ENCODE measurements at places on chromosomes 7 and 10.

DNA sequence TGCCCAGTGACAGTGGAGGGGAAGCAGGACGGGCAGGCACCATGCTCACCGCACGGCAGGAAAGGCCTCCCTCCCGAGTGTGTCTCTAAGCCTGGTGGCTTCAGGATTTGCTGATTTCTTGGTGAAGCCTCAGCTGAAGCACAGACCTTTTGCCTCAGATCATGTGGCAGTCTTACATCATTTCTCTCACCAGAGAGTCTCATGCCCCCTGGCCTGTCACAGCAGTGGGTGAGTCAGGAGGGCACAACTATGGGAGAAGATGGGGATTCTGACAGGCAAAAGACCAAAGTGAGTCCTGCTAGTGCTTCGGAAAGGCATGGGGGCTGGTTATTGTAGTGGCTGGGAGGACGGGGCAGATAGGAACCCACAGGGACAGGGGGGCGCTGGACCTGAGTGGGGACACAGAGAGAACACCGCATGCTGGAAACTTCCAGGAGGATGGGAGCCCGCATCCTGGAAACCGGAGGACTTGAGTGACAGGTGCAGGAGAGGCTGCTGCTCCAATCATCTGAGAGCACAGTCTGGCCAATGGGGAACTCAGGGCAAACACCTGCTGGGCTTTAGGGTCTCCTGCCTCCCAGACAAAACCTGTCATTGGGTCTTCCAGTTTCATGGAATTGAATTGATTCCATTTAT, 166.8 kb downstream of the ADARB2 start:
- DNase-seq: no peak

GRCh38 chr10:63518690-63519288, 2.4 kb upstream of the REEP3 start:
- DNase-seq: no peak

DNA sequence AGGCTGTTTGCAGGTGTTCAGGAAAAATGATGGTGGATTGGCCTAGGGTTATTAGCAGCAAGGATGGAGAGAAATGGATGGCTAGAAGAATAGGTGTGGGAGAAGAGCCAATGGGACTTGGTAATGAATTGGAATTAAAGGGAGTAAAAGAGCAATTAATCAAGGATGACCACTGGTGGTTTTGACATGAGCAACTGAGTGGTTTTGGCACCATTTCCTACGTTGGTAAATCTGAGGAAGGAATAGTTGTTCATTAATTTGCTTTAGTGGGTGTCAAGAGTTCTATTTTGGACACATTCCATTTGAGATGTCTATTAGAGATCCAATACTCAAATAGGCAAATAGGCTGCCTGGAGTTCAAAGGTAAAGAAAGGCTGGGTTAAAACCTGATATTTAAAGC, 38.2 kb upstream of the NRBF2 start:
- no peak for DNase-seq

GRCh38 chr7:90859521-90859920, 263.4 kb downstream of the CDK14 start:
- DNase-seq: no peak

DNA sequence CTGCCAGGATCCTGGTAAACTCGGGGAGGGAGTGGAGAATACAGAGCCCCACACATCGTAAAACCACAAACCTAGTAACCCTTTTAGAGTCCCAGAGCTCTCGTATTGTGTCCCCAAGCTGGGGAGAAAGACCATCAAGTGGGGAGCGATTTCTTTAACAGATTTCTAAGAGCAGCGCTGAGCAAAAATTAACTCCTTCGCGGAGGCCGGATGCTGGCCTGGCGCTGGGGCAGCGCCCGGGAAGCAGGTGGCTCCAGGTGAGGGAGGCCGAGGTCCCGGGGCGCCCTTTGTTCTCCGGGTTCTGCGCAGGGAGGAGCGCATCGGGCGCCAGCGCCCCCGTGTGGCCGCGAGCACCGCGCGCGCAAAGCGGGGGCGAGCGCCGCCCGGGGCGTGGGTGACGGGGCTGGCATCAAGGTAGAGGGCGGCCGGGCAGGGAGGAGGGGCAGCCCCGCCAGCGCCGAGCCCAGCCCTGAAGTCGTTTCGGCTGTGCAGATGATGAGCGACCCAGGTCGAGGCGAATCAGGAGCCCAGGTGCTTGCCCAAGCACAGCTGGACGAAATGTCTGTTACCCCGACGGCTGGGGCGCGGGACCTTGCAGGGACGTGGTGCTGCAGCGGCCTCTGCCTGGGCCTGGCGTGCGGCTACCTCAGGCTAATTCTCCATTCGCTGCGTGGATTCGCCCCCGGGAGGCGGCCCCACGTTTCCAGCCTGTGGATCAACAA, 10.4 kb upstream of the FGFR2 start:
- peak; percentile 33 for DNase-seq

DNA sequence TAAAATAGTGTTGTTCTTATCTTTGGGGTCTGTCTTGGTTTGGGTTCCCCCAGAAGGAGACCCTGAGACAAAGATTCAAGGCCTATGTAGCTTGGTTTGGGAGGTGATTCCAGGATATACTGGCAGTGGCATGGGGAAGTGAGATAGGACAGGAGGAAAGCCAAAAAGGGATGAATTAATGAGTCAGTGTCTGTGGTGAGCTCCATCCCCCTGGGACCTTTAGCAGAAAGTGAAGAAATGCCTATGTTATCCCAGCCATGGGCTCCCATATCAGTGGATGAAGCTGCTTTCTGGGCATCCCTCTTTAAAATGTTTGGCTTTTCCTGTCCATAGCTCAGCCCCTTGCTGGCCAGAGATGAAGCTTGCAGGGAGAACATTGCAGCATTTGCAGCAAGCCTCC, 217.0 kb upstream of the CTBP2 start:
- no peak for DNase-seq

- DNase-seq: no peak
Measured at GRCh38 chr10:102927311-102928010, 9.4 kb downstream of the CNNM2 start.

DNA sequence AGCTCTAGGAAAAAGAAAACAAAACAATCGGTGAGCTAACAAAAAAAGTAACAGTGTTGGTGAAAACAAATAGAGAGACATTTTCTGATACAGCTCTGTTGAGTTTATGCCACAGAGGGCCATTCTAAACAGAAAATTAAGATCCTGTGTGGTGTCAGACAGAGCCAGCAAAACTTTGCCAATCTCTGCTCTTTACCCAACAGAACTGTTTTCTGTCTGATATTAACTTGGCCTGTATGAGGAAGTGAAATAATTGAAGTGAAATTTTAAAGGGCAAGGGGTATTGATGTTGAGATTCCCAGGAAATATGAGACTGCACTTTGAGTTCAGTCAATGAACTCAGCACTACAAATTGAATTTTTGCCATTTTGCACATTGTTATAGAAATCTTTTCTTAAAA, 101.0 kb downstream of the AOAH start:
- DNase-seq: no peak

GRCh38 chr10:14652816-14653215, 121.9 kb downstream of the FAM107B start:
- no peak for DNase-seq

DNA sequence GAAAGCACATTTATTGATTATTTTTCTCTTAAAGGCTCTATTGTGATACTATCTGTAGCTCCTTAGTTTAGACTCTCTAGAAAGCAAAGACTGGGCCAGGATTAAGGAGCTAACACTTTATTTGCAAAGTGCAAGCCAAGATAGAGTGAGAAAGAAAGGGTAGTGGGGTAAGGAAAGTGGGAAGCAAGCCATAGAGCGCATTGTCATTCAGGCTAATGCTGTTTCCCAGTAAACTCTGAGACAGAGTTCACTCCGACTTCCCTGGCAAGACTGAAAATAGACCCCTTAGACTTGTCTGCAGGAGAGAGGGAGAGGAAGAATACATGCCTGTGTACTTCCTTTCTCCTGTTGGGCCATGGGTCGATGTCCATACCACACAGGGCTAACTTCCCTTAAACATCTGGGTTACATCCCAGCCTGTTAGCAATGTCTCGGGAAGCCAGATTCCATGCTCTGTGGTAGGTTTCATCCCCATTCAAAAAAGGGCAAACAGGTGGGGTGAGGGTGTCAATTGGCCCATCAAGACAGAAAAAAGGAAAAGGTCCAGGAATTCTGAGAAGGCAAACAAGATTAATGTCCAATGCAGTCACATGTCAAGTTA, 875.8 kb upstream of the CELF2 start:
- DNase-seq: no peak

GRCh38 chr10:7482992-7483391, 72.2 kb upstream of the SFMBT2 start:
- no peak for DNase-seq

- DNase-seq: no peak
Measured at GRCh38 chr10:35343739-35344138, 7.4 kb downstream of the CCNY start.

- no peak for DNase-seq
Measured at GRCh38 chr7:2201128-2201527, 31.6 kb downstream of the MAD1L1 start.

DNA sequence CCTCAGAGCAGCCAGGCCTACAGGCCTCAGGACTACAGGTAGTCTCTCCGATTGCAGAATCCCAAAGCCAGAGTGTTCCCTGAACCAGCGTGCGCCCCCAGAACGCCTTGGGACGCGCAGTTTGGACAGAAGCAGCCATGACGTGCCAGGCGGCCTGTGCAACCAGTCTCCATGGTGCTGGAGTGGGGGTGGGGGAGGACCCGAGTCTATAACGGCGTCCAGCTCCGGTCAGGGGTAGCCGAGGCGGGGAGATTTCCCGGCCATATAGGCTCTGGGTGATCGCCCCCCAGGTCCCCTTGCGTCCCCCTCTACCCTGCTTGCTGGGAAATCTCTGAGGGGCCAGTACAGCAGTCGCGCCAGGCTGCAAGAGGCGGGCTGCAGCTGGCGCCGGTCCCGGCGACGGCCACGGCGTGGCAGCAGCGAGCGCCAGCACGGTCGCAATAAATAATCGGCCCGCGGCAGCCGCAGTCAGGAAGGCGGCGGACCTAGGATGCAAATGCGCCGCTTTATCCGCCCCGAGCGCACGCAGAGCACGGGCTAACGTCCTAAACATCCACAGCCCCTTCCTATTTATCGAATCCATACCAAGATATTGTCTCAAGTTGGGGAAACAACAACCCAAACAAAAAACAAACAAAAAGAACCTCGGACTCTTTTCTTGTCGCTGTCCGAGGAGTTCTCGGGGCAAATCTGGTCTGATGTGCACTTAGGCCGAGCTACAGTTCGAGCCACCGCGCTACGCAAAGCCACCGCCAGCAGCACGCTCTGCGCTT, 1.6 kb downstream of the HOXA3 start:
- DNase-seq: peak; percentile 82

DNA sequence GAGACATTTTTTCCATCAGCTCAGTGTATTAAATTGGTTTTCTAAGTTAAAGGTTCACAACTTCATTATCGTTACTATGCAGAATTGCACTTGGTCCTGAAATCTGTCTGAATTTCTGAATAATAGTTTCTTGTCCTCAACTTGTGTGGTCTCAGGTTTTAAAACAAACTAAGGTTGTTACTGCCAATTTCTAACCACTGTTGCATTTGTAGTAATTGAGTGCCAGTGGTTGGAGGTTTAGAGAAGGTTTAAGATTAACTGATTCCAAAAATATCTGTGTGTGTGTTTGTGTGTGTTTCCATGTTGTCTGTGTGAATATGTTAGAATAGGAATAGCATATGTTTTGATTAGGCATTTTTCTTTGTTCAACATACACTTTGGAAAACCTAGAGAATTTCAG, 395.9 kb downstream of the AUTS2 start:
- no peak for DNase-seq

- no peak for DNase-seq
Measured at GRCh38 chr7:1259621-1260243, 27.1 kb downstream of the UNCX start.

- DNase-seq: no peak
Measured at GRCh38 chr10:121324678-121325213, 273.5 kb downstream of the FGFR2 start.

DNA sequence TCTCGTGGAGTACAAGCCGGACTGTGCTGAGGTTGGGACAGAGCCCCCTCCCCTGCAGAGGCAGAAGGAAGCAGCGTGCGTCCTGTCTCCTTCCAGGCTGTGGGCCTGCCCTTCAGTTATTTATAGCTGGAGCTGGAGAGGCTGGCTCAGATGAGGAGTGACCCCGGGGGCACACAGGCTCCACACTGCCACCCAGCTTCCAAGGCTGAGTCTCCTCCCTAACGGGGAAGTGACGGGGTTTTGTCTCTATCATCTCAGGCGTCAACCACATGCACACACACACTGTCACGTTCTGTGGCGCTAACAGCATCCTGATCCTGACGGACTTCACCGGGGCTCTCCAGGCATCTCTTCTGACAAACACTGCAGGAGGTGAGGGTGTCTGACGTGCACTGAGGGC, 25.4 kb downstream of the AMZ1 start:
- DNase-seq: no peak

DNA sequence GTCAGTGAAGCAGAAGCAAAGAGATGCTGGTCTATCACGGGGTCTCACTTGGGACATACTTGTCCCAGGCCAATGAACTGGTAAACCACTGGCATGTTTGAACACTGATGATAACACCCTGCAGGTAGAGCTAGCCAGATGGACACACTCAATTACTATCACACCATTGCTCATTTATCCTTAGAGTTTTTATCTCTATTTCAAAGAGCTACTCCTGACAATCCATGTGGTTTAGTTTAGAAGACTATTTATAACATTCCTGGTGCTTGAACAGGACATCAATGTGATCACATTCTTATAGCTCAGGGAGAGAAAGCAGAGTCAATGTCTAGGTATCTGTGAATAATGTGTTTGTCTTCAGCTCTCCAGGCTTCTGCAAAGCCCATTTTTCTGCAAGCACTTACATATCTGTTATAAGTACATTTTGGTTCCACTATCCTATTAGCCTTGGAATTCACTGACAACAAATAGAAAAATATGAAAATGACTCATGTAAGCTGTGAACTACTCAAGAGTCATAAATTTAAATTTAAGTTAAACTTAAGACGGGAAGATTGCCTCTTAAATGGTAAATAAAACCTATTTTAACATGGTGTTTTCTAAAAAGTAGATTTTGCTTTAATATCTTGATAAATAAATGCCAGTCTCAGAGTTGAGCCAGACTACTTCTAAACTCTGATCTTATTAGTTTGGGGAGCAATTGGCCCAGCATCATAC, 106.7 kb upstream of the MBL2 start:
- DNase-seq: no peak

DNA sequence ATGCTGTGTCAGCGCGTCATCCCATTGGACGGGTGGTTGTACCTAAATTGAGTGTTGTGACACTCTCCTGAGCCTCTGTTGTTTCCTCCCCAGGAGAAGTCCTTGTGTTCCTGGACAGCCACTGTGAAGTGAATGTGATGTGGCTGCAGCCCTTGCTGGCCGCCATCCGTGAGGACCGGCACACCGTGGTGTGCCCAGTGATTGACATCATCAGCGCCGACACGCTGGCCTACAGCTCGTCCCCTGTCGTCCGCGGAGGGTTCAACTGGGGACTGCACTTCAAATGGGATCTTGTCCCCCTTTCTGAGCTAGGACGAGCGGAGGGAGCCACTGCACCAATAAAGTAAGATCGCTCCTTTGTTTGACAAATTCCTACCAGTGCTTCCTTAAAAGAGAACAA, 82.5 kb downstream of the GALNT11 start:
- no peak for DNase-seq

DNA sequence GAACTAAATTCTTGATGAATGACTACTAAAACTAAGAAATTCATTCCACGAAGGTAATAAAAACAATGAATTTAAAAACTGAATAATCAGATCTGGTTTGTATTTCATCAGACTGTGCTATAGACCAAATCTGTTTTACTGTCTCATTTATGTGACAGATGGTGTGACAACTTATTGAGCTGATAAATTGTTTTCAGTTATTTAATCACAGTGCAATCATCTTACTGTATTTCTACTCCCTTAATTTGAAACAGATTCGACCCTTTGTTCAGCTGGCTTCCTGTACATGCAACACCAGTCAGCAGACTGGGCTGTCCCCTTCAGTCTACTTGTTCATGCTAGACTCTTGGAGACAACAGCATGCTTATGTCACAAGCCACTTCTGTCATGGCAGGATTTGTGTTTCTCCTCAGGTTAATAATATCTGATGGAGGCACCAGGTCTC, 150.9 kb downstream of the MBL2 start:
- DNase-seq: no peak
